ENCODE measurements at places on chromosomes 1 and 21. TPM values are rescaled to one million over a fixed set of nuclear protein-coding genes. Genes with fewer than 3 reads are reported as not detected.

FCRL3 gene
- not detected for total RNA-seq

DNA sequence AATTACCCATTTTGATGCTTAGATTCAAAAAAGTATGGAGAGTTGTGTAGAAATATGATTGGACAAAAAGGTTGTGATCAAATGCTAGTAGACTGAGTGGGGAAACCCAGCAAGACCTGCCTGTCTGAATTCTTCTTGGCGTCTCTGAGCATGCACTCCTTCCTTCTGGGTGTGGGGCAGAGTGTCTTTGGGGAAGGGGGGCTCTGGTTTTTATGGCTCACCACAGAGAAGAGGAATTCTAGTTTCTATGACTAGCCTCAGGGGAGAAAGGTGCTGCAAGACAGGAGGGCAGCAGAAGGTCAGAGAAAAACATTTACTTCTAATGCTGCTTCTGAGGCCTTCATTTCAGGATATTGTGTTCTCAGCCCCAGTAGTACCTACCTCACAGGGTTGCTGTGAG, 33.9 kb upstream of the PIGC start:
- DNase-seq: no peak

- no peak for DNase-seq
Observed at GRCh38 chr21:34869545-34869944, 179.6 kb downstream of the RUNX1 start.

DNA sequence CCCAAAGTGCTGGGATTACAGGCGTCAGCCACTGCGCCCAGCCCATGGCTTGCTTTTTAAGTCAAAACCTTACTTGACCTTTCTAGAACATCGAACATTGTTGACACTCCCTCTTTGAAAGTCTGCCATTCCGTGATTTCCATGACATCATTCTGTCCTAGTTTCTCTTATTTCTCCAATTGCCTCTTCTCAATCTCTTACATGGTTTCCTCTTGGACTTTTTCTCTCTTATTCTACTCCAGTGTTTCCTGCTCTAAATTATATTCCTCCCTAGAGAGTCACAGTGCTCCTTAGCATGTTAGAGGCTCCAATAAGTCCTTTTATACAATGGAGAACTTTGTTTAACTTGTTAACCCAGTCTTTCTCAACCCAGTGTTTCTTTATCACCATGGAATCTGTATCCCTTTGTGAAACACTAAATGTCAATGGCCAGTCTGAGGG, 25.5 kb downstream of the JAM2 start:
- peak; percentile 26 for DNase-seq

LCE1B gene
- not detected for total RNA-seq

- no peak for DNase-seq
Observed at GRCh38 chr21:40990366-40990765, 143.4 kb upstream of the DSCAM start.

DNA sequence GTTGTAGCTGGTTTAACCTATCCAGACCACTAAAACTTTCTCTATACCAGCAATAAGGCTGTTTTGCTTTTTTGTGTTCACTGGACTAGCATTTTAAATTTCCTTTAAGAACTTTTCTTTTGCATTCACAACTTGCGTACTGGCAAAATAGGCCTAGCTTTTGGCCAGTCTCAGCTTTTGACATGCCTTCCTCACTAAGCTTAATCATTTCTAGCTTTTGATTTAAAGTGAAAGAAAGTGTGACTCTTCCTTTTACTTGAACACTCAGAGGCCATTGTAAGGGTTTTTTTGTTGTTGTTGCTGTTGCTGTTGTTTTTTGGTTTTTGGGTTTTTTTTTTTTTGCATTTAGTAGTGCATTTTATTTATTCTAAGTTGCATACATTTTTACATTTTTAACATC, 15.2 kb downstream of the RPAP2 start:
- DNase-seq: no peak

SLC25A34 gene
- total RNA-seq: 3.2 TPM

DNA sequence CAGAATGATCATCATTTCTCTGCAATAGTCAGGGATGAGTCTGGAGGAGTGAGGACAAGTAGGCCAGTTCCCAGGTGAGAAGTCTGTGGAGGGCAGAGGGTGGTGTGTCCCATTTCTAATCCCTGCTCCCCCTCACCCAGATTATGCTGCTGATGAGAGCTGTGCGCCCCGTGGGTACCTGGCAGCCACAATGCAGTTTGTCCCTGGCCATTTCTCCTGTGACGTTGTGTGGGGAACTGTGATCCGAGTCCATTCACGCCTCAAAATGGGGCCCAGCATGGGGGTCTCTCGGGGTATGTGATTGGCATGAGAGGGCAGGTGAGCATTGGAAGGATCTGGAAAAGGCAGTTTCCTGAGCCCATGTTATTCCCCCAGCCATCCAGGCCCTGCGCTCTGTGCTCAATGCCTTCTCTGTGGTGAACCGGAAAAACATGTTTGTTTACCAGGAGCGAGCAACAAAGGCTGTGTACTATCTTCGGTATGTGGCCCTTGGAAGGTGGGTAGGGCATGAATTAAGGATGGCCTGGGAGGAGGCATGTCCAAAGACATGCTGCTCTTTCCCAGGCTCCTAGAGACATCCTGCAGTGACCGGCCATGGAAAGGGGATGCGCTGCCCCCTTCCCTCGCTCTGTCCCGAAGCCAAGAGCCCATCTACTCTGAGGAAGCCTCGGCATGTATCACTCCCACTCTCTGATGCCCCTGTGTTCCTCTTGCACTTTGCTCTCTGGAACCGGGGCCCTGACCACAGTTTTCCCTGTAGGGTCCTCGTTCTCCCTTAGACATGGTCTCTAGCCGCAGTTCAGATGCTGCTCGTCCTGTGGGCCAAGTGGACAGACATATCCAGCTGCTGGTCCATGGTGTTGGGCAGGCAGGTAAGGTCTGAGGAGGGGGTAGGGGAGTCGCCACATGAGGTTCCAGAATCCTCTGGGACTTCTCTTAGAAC, 16.4 kb downstream of the HYI start:
- DNase-seq: no peak

DNA sequence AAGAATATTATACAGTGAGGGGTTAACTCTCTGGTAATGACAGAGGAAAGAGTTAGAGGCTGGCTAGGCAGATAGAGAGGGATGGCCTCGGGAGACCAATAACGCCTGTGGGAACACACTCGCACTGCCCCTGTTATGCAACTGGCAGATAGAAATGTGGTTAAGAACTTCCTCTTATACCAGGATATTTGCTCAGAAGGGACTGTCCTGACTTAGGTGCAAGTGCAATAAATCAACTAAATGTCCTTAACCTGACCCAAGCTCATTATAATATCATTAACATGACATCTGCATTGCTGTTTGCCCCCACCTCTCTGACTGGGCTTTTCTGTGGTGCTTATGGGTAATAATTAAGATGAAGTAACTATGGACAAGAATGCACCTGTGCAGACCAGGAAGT, 1518.0 kb downstream of the NCAM2 start:
- DNase-seq: peak; percentile 17

DNA sequence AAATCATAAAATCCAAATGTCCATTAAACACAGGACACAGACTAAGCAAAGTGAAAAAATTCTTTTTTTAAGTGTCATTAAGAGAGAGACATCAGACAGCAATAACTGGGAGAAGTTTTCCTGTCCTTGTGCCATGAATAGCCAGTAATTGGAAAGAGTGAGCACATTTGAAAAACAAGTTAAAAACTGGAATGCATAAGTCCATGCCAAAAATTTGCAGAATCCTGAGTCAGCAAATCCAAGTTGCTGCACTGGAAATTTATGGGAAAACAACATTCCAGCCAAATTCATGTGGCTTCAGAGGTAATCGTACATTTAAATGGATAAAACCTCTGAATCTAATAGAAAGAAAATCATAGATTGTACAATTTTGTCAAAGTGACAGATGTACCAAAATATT, 291.4 kb downstream of the LRRC40 start:
- peak; percentile 14 for DNase-seq

WNT9A gene
- total RNA-seq: not detected

DNA sequence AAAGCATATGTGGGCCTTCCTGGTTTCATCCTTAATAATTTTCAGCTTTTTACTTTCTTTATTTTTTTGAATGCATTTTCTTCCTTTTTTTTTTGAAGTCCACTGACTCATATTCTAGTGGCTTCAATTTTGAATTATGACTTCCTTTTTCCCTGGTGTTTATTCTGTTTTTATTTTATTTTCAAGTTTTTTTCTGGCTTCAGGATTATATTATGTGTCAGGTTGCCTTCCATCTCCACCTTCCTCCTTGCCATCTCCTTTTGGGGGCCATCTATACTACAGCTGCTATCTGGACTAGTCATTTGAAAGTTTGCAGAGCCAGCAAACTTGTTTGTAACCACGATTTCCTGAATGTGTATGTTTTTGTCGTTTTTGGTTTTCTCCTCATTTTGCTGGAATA, 117.6 kb downstream of the LEPR start:
- DNase-seq: no peak

CDC42BPA gene
- 21.7 TPM for total RNA-seq

All from A673 (cell line).